SK-MEL-5 (cell line): ENCODE measurements at places on chromosomes 13 and 19. TPM values are rescaled to one million over a fixed set of nuclear protein-coding genes. Genes with fewer than 3 reads are reported as not detected.

The CEACAM20 gene
- total RNA-seq = not detected in 2 replicates

- no peak for DNase-seq
Observed at GRCh38 chr13:74922963-74923362, 559.0 kb downstream of the TBC1D4 start.

- peak; percentile 17 for DNase-seq
Observed at GRCh38 chr19:34480971-34481841, at the start of gene WTIP. TSS of gene WTIP (plus strand) at chr19:34481758. CDS start at chr19:34481975, 217 bp downstream.

- DNase-seq = peak; percentile 61
Observed at GRCh38 chr13:101144808-101145419, 271.4 kb downstream of the NALCN start.

The TTYH1 gene
- 0.77 and 0.93 TPM in 2 replicates for total RNA-seq

DNA sequence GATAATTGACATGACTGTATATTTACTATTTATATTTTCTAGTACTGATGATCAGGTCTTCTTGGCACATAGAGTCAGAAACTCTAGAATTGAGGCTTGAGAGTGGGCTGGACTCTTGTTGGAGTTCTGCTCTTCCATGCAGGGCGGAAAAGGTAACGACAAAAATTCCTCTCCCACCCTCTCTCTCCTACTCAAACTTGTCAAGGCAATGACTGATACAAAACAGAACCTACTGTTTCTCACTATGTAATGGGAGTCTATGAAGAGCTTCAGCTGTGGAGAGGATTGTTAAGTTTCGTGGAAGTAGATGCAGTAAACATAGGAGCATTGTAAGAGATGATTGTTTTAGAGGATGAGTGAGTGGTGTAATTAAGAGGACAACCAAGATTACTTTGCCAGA is 8.8 kb downstream of the EDNRB start:
- no peak for DNase-seq

GRCh38 chr19:10829967-10830366 is 6.0 kb downstream of the TMED1 start:
- no peak for DNase-seq

DNA sequence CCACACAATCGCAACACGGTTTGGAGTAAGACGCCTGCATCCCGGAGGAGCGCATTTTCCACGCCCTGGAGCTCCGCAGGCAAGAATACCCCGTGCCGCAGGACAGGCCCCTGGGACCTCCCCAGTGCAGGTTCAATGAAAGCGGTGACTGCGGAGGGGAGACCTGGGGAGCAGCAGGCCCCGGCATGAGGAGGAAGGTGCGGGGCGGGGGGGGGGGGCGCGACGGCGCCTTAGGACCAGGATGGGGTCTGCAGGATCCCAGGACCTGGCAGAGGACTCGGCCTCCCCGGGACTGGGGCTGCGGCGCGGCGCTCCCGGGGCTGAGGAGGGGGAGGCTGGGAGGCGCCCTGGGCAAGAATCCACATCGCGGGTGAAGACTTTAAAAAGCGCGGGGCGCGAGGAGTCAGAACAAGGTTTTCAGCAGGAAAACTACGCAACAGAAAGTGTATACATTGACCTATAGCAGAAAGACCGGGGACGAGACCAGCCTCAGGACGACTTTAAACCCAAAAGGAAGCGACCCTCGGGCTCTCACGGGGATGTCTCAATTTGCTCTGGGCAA is 432 bp downstream of the ZNF611 start:
- no peak for DNase-seq

The GNG8 gene
- not detected in 2 replicates for total RNA-seq

DNA sequence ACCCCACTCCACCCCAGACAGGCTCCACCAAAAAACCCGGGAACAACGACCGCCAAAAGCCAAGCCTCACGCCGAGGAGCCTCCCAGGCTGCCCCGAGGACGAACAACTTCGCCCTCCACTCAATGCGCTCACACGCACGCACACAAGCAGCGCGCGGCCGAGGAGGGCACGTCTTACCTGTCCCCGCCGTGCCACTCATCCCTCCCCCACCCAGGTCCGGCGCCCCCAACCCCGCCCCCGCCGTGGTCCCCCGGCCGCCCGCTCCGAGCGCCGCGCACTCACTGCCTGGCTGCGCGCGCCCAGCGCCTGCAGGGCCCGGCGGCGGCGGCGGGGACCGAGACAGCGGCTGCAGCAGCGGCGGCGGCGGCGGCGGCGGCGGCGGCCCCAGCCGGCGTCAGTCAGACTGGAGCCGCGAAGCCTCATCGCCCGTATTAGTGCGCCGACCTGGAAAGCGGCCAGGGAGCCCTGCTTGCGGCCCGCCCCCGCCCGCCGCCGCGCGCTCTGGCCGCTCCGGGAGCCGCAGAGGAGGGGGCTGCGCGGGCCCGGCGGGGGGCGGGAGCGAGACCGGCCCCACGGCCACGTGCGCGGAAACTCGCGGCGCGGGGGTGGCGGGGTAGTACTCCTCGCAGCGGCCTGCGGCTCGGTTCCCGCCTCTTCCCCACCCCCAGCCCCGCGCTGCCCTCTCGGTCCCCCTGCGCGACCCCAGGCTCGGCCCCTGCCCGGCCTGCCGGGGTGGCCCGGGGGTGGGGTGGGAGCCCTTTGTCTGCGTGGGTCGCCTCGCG is at the start of gene SMAD9:
Gene SMAD9, minus strand, starts transcription at position 406 of the 783 bp plus-strand sequence. CDS start 40,549 bp downstream, outside the sequence.
- peak; percentile 63 for DNase-seq

DNA sequence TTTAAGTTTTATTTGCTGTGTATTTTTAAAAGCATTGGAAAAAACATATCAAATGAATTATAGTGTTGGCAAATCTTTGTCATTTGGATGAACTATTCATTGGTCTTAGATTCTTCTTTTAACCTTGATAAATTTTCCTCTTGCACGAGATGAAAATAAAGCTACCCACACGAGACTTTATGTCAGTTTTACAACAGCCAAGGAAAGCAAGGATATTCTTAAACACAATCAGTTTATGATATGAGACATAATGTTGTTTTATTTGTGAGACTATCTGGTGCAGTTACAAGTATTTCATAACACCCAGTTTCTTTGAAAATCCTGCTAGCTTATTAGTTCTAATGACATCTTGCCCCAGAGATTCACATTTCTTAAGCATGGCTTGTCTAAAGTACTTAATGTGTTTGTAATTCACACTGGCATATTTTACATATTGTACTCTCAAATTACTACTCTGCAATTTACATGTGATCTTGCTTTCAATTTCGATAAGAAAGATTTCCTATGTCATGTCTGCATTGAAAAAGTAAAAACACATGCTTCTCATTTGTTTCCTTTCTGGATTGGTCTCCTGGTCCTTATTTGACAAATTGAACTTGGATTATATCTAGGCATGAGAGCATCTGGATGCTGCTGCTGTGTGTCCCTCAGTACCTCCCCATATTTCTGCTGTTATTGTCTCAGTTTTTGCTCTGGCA is 955.5 kb upstream of the PCDH9 start:
- DNase-seq = no peak

The LRFN3 gene
- total RNA-seq = 1.8 and 3.3 TPM in 2 replicates

The DACT3 gene
- 3.4 and 3.8 TPM in 2 replicates for total RNA-seq

GRCh38 chr19:56927294-56927693 is 86.8 kb upstream of the PEG3 start:
- DNase-seq = no peak

The NOTCH3 gene
- total RNA-seq = 1.4 and 1.9 TPM in 2 replicates

The PTGIR gene
- total RNA-seq = not detected in 2 replicates

DNA sequence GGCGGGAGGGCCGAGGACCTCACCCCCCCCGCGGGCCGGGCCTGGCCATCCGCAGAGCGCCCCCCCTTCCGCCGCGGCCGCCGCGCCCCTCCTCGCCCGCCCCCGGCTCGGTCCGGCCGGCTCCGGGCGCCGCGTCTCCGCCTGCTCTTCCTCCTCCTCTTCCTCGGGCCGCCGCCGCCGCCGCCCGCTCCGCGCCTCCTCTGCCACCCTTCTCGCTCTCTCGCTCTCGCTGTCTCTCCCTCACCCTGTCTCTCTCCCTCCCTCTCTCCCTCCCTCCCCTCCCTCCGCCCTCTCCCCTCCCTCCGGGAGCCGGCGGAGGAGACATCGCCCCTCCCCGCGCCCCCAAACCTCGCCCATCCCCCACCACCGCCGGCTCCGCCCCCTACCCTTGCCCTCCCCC is at the start of gene SHANK1:
Gene SHANK1, minus strand, starts transcription at position 237 of the 400 bp plus-strand sequence. CDS start 2,883 bp downstream, outside the sequence.
- no peak for DNase-seq

DNA sequence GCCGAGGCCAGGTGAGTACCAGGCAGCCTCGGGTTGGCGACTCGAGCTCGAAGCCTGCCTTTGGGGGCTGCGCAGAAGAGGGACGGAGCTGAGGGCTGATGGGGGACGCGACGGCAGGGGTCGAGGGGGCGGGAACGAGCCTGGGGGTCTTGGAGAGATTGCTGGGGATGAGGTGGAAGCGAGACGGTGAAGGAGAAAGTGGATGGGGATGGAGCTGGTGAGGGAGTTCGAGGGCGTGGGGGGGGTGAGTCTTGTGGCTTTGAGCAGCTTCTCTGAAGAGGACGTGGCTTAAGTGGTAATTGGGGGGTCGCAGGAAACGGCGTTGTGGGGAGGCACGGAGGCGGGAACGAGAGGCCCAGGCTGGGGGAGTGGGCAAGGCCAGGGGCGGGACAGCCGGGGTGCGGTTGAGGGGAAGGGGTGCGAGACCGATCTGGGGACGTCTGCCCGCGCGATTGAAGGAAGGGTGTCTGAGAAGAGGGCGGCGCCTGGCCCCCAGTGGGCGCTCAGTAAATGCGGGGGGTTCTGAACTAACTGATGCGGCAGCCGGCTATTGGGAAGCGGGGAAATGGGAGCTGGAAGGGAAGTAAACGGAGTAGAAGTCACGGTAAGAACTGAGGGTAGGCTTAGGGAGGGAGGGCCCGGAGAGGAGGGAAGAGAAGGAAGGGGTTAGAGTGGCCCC is 426 bp downstream of the MYO9B start:
- DNase-seq = no peak

DNA sequence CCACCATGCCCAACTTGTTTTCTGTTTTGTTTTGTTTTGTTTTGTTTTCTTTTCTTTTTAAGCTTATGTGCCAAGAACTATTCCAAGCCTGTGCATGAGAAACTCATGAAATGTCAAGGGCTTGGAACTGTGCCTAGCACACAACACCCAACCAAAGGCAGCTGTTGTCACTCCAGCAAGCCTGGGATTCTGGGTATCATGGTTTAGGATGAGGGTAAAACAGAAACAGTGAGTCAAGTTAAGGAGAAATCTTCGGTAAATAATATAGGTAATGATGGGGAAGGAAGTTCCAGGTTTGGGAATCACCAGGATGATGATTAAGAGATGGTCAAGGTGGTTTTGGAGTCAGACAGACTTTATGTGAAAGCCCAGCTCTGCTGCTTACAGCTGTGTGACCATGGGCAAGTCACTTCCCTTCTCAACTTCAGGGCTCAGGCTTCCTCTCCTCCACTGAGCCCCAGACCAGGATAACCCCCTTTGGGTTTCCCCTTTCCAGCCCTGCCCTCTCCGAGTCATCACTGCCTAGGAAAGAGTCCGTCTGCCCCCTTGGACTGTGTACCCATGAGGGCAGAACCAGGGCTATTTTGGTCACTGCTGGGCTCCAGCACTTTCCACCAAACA is 5.0 kb downstream of the PVR start:
- no peak for DNase-seq

GRCh38 chr13:52644108-52644507 is 1.9 kb downstream of the HNRNPA1L2 start:
- DNase-seq = no peak

DNA sequence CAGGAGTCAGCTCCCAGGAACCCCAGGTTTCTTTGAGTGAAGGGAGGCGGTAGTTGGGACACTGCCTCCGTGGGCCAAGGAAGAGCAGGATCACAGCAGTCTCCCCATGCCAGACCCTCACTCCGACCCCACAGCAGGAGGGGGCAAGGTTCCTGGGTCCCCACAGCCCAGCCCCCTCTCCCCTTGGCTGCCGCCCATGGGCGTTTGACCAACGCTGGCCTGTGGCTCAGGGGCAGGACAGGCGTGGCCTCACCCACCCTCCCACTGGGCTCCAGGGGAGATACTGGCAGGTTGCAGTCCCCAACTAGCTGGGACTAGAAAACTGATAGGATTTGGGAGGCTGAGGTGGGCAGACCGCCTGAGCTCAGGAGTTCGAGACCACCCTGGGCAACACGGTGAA is 9.2 kb downstream of the COPE start:
- DNase-seq = no peak

DNA sequence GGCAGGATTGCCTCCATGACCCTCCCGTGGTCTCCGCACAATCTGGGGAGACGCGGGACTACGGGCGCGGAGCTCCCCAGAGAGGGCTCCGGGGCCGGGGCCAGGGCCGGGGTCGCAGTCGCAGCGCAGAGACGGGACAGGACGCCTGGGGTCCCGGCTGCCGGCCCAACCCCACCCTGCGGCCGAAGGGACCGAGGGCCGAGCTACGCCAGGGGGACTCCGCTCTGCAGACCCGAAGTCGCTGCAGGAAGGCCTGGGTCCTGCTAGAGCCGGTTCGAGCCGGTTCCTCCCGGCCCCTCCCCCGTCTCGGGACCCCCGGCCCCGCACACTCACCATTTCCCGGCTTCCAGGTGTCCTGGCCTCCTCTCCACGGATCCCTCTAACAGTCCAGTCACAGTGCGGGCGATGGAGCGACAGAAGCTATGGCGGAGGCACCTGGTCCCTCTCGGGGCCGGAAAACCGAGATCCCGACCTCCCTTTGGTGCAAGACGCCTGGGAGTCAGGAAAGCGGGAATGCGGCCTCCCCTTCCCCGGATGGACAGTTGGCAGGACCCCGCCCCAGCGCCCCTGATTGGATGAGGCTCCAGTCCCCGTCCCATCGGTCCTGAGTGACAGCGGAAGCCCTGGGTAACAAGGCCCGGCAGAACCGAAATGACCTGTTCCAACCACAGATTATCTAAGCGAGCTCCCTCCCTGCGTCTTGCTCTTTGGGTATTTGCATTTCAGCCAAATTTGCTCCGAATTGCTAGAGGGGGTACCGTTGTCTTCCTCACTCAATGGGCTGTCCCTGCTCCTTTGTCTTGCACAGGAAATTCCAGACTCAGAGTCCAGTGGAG is at the start of gene ZNF625:
Gene ZNF625, minus strand, starts transcription at position 512 of the 836 bp plus-strand sequence. Its CDS starts 176 bp downstream, at position 336.
- peak; percentile 61 for DNase-seq

- DNase-seq = peak; percentile 48
Observed at GRCh38 chr13:109869312-109870237, 83.2 kb upstream of the IRS2 start.

- DNase-seq = no peak
Observed at GRCh38 chr13:97640268-97640667, 206.3 kb downstream of the RAP2A start.

The MBD3L2 gene
- total RNA-seq = not detected in 2 replicates

DNA sequence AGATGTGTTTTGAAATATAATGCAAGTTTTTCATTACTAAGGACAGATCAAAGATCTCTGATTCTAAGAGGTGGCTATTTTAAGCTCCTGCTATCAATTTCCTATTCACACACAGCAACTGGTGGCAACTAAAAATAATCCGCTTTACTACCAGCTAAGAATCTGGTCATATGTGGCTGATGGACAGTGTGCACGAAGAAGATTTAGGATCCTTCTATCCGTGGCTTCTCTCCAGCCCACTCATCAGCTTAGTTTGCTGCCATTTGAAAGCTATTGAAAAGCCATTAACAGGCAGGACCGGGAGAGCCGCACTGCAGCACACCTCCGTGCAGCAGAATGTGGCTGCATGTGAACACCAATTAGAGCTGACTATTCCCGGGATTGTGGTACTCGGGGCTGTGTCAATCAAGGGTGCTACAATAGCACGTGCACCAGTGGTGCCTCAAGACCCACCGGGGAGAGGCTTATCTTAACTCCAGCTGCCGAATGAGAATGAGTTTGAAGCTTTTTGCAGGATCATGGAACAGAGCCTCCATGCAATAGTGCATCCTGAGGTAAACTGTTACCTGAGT is at the start of gene MYO16:
Gene MYO16, plus strand, starts transcription at position 431 of the 572 bp plus-strand sequence. CDS start 234 bp downstream, outside the sequence.
- DNase-seq = no peak
